ENCODE measurements at places on chromosomes 6 and 20.

DNA sequence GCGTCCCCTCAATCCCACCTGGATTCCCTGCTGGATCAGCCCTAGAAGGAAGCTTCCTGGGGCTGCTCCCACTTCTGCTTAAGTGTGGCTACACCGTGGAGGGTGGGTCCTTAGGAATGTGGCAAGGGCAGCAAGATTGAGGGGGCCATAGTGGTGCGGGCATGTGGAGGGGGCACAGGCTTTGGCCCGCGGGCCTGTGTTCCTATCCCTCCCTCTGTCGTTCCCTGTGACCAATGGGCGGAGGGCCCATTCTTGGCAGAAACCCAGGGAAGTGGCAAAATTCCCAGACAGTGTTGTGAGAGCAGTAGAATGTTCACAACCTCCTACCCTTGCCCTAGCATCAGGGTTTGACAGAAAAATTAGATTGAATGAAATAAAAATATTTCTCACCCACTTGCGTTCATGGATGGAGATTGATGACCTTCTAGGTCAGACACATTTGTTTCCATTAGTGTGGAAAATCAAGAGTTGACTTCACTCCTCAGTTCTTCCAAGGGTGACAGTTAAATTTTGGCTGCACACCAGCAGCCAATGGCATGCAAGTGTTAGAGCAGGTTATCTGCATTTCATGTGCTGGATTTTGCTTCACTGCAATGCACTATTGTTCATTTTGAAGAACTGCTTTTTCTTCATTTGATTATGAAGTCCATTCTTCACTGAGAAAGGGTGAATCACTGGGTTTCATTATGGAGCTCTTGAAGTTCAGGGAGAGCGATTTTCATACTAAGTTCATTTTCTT, 49.3 kb upstream of the AHI1 start:
- DNase-seq, result no peak

DNA sequence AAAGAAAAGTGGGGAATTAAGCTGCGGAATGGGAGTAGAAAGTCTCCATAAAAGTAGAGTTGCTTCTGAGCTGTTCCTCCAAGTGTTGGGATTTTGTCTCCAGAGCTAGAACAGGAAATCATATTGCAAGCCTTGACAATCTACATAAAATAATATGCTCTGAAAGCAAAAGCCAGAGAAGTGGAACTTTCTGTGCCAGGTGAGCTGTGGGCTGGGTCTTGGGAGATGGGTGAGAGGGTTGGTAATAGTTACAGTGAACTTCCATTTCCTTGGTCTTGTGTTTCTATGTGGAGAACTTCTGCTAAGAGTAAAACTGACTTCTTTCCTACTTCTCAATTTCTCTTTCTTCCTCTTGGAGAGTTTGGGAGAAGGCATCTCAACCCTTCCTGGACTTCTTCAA, 6.3 kb upstream of the HMGN4 start:
- DNase-seq, result no peak

DNA sequence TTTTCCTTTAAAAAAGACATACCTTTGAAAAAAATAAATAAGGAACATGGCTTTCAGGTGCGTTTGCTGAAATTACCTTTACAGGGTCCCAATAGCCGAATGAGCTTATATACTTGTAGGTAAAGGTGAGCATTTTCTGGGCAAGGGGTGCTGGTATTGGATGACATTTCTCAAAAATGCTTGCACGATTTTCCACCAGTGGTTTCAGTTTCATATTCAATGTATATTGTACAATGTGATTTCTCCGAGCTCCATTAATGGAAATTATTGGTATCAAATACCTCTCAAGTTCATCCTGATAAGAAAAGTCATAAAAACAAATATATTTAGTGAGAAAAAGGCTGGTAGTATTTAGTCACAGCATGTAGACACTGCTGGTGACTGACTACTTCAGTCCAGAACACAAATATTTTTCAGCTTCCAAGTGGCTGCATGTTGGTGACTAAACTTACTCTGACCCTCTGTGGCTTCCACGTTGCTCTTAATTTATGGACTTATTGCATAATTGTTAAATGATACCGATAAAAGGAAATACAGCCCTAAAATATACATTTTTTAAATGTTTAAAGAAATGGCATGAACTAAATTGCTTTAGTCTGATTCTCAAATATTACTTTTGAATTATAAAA, 32.9 kb upstream of the ZBTB24 start:
- no peak for DNase-seq

DNA sequence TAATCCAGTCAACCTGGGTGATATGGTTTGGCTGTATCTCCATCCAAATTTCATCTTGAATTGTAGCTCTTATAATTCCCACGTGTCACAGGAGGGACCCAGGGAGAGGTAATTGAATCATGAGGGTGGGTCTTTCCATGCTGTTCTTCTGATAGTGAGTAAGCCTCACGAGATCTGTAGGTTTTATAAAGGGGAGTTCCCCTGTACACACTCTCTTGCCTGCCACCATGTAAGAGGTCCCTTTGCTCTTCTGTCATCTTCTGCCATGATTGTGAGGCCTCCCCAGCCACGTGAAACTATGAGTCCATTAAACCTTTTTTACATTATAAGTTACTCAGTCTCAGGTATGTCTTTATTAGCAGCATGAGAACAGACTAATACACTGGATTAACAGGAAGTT, 19.5 kb downstream of the GSTA3 start:
- no peak for DNase-seq

- DNase-seq, result no peak
Observed at GRCh38 chr20:23132930-23133559, 46.9 kb upstream of the CD93 start.

DNA sequence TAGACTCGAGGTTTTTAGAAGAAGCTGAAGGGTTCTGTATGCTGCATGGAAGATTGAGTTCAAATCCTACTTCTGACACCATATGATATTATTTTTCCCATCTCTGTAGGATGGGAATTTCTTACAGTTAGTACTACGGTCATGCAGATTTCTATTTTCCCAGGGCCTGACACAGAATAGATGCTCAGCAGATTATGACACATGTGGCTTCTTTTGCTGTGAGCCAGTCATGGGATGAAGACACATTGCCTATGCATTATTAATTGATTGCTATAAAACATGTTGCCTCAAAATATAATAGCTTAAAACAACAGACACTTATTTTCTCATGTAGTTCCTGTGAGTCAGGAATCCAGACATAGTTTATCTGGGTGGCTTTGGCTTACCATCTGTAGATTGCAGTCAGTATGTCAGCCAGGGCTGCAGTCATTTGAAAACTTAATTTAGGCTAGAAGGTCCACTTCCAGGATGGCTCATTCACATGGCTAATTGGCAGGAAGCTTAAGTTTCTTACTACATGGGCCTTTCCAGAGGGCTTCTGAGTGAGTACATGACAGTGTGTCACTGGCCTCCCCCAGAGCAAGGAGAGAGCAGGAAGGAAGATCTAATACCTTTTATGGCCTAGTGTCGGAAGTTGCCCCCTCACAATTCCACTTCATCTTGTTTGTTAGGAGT, 29.5 kb downstream of the TOP1 start:
- DNase-seq, result no peak

- no peak for DNase-seq
Observed at GRCh38 chr6:118752803-118753202, 101.4 kb upstream of the CEP85L start.

GRCh38 chr6:29965563-29965872, 23.2 kb downstream of the HLA-A start:
- no peak for DNase-seq

GRCh38 chr6:162181111-162181510, 546.5 kb downstream of the PRKN start:
- no peak for DNase-seq

GRCh38 chr6:105194106-105194505, 14.3 kb upstream of the POPDC3 start:
- no peak for DNase-seq

GRCh38 chr6:2741756-2742155, 9.0 kb downstream of the MYLK4 start:
- DNase-seq, result no peak

- no peak for DNase-seq
Observed at GRCh38 chr6:160933256-160933655, 58.3 kb upstream of the MAP3K4 start.

DNA sequence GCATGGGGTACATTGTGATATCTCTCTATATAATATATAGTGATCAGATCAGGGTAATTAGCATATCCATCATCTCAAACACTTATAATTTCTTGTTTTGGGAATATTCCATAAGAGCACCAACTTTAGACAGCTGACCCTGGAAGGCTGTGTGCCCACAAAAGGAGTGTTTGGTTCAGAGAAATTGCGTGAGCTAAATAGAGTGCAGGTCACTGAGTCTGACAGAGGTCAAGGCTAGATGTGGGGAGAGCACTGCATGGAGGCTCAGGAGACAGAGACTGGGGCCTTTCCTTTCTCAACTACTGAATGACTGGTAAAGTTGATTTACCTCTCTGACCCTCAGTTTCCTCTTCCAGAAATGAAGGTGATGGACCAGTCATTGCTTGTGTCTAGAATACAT, 114.9 kb upstream of the ADGRF1 start:
- DNase-seq, result no peak
